ENCODE measurements at places on chromosomes 7 and 10. TPM values are rescaled to one million over a fixed set of nuclear protein-coding genes. Genes with fewer than 3 reads are reported as not detected.
A peak's percentile ranks its signal among the peaks of the same experiment; 100 is the strongest.

DNA sequence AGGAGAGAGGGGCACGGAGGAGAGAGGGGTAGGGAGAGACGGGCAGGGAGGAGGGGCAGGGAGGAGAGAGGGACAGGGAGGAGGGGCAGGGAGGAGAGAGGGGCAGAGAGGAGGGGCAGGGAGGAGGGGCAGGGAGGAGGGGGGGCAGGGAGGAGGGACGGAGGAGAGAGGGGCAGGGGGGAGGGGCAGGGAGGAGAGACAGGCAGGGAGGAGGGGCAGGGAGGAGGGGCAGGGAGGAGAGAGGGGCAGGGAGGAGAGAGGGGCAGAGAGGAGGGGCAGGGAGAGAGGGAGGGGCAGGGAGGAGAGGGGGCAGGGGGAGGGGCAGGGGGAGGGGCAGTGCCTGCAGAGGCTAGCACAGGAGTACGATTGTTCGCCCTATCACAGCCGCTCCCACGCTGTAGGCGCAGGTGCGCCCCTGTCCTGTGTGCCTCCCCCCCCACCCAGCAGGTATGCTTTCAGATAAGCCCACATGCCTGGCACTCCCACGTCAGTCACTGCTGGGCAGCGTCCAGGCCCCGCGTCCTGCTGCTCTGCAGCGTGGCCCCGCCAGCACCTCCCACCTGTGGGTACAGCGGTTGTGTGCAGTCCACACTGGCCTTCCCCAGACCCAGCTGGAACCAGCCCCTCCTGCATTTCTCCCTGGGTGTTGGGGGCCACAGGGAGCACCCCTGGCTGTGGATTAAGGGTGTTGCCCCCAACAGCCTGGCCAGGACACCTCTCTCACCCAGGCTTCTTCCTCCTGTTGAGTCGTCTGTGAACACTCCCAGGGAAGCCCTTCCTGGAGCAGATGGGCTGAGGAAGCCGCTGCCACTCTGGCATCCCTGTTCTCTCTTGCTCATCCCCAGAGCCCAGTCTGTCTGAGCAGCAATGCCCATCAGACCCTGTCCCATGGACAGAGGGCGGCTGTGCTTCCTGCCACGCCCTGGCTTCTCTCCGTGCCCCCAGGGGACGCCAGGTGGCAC lies 10.8 kb downstream of the NKX6-2 start:
- no peak for DNase-seq

DNA sequence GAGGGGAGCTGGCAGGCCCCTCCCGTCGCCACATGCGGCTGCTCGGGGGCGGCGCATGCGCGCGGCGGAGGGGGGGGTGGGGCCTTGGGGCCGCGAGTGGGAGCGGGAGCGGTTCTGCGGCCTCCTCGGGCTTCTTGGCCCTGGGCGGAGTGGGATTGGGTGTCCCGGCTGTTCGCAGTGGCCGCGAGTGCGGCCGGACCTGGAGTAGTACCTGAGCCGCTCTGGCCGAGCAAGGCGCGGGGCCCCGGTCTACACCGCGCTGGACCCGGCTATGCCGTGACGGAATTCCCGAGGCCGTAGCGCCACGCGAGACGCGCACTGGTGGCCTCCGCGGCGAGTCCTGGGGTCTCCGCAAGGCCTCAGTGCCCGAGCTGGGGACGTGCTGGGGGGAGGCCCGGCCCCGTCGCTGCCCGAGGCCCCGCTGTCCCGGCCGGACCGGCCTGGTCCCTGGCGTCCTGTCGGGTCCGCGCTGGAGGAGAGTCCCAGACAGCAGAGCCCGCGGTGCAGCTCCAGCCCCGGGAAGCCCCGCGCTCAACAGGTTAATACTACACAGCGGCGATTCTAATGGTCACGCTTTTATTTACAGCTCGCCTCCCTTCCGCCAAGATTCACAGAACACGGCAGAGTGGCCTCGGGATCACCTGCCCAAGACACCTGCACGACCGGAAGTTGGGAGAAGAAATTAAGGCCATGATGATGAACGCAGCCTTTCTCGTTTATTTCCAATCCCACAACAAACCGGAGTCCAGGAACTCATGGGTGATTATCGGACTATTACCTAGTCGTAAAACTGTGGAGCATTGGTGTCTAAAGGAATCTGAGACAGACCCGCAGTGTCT lies 671 bp upstream of the PAXIP1 start:
- DNase-seq = peak; percentile 83

- no peak for DNase-seq
Measured at GRCh38 chr7:57179776-57180415, 47.7 kb upstream of the ZNF479 start.

DNA sequence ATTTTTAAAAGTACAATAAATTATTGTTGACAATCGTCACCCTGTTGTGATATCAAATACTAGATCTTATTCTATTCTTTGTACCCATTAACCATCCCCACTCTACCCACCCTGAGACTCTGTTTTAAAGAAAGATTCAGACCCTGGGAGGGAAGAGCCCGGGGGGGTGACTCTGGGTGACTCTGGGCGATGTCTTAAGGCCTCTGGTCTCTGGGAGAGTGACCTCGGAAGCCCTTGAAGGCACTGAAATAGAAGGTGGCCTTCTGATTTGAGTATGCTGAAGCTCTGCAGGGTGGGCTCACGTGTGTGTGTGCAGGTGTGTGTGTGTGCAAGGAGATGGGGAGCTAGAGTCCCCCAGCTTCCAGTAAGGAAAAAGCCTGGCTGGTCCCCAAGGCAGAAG lies 9.7 kb downstream of the ADAP1 start:
- no peak for DNase-seq

NPC1L1 gene
- not detected for total RNA-seq

LIPN gene
- not detected for total RNA-seq

HECTD2 gene
- total RNA-seq = 8.5 TPM

DNA sequence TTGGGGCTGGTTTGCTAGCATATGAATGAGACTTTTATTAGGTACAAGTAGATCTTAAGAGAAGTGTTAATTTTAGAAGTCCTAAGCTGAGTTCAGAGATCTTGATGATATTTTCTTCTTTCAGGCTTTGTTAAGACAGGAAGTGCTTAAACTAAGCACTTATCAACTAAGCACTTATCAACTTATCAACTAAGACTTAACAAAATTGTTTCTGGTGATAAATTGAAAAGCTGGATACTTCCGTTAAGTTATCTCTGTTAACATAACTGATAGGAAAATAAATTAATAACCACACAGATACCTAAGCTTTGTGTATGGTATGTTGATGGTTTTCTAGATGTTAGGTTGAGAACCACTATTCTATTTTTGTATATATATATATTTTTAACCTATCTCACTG lies 113.7 kb downstream of the PHTF2 start:
- no peak for DNase-seq

FAM25C gene
- not detected for total RNA-seq

GRCh38 chr10:131544495-131544894 lies 233.0 kb upstream of the TCERG1L start:
- no peak for DNase-seq

GRCh38 chr10:97117372-97117771 lies 68.4 kb downstream of the SLIT1 start:
- DNase-seq = peak; percentile 32

MCM7 gene
- 138 TPM for total RNA-seq

PRLHR gene
- not detected for total RNA-seq

PLA2G12B gene
- total RNA-seq = 0.09 TPM

- DNase-seq = no peak
Measured at GRCh38 chr7:91039033-91039432, 225.2 kb upstream of the FZD1 start.

DNA sequence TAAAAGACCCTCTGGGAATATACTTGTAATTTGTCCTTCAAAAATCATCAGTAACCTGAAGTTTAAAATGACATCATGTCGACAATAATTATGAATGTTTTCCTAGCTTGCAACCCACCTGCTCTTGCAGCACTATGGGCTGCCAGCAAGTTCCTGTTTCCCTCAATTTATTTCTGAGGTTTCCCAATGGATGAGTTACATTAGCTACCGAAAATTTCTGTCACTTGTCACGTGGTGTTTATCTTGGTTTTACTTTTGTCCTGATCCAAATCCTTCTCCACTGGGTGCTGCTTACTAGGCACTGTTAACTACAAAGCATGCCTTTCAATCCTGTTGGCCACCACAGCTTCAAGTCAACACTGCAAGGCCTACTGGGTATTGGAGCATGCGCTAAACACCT lies 31.5 kb downstream of the GIMAP8 start:
- DNase-seq = no peak

- DNase-seq = no peak
Measured at GRCh38 chr10:26733750-26734568, 36.5 kb downstream of the PDSS1 start.

EBLN1 gene
- not detected for total RNA-seq

- DNase-seq = peak; percentile 59
Measured at GRCh38 chr7:92682903-92683539, 92.8 kb upstream of the FAM133B start.

GRB10 gene
- total RNA-seq = 285 TPM

MUC3A gene
- not detected for total RNA-seq
